Stimulated activated naive CD4-positive, alpha-beta T cell (primary cell): ENCODE measurements at places on chromosomes 12 and 14.

GRCh38 chr12:75390156-75390898 lies 562 bp upstream of the GLIPR1L2 start:
- DNase-seq: no peak

DNA sequence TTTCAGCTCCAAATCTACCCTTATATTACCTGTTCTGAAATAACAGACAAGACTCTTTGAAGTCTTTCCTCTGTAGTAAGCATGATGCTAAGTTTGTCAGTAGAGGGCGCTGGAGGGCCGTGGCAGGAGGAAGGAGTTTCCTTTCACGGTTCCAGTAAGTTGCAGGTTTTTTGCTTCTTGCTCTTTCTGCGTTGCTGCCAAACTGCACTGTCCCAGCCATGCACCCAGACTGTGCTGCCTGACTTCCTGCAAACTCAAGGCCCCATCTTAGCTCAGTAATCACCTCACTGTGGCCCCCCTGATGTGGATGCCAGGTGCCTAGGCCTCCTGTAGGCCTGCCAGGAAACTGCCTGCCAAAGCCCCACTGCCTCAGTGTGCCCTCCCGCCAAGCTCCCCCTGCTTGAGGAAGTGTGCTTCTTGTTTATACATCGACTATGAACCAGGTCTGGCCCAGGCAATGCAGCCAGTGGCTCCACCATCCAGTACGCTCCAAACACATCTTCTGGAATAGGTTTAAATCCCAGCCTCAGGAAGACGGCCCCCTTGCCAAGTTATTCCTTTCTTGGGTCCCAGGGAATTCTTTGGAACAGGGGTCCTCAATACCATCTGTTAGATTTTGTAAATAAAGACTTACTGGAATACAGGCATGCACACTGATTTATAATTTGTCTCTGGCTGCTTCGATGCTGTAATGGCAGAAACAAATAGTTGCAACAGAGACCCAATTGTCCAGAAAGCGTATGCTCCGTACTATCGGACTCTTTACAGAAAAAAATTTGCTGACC lies 193.7 kb upstream of the LRIG3 start:
- no peak for DNase-seq

DNA sequence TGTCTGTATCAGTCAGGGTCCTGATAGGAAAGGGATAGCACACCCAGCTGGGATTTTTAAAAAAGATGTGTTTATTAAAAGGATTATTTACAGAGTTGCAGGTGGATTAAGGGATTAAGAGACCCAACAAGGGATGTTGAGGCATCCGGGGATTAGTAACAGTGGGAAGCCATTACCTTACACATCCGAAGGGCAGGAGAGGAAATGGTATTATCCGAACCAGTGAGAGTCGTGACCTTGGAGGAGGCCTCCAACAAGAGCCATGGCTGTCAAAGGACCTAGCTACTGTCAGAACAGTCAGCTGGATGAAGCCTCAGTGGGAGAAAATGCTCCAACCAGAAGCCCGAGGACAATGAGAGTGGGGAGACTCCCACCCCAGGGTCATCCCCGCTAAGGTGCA lies 146.3 kb upstream of the KRAS start:
- DNase-seq: no peak

- no peak for DNase-seq
These were observed 42.1 kb downstream of the IGF1 start for GRCh38 chr12:102438047-102438826.

DNA sequence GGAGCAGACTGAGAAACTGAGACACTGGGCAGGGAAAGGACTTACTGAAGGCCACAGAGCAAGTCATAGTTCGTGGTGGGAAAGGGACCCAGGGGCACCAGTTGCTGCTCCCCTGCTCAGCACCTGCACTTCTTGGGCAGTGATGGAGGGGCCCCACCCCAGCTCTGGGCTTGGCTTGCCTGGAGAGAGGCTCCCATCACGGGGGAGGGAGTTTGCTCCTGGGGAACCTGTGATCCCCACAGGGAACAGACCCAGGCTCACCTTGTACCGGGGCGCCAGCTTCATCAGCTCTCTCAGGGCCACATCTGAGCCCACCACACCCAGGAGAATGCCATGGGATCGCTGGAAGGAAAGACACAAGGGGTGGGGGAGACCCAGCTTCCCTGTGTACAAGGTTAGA lies 39.8 kb downstream of the CACNA2D4 start:
- DNase-seq: no peak

- no peak for DNase-seq
These were observed 145.8 kb downstream of the KIF26A start for GRCh38 chr14:104284107-104284592.

DNA sequence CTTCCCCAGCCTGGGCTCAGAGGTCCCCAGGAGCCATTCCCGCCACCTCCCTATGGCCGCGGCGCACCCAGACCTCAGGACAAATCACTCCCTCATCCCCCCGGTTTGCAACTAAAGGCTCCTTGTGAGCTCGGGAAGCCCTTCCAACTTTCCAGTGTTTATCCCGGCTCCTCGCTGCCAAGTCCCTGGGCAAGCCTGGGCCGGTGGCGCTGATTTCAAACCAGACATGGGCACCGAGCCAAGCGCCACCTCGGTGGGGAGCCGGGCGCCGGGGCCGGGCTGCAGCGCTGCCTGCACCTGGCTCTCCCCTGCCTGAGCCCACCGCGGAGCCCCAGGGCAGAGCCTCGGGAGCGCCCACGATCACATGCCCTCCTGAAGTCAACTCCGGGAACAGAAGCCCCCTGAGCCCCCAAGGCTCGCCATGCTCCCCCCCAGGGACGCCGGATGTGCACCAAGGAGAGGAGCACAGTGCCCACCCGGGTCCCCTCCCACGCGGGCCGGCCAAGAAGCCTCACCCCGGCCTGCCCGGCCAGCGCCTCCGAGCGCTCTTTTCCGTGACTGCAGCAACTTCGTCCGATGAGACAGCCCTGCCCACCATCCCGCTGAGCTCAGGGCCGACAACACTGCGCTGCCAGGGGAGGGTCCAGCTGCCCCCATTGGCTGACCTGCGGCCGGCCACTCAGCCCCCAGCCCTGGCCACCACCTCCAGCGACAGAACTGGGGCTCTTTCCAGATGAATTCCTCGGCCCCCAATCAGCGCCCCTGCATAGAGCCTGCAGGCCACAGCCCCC lies 50.0 kb downstream of the NCOR2 start:
- no peak for DNase-seq

DNA sequence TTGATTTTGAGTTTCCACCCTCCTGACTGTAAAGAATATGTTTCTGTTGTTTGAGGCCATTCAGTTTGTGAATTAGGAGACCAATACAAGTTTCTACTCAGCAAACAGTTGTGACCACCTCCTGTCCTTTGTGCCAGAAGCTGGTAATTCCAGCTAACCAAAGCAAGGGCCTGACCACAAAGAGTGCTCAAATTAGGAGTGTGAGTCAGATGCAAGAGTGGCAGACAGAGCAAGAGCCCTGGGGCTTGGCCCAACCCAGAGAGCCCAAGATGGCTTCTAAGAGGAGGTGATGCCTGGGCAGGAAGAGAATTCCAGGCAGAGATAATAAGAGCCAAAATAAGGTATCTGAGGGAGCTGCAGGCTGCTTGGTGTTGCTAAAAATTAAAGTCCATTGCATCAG lies 77.7 kb upstream of the C14orf132 start:
- DNase-seq: no peak

GRCh38 chr14:46985529-46986380 lies 334.2 kb upstream of the RPL10L start:
- no peak for DNase-seq

DNA sequence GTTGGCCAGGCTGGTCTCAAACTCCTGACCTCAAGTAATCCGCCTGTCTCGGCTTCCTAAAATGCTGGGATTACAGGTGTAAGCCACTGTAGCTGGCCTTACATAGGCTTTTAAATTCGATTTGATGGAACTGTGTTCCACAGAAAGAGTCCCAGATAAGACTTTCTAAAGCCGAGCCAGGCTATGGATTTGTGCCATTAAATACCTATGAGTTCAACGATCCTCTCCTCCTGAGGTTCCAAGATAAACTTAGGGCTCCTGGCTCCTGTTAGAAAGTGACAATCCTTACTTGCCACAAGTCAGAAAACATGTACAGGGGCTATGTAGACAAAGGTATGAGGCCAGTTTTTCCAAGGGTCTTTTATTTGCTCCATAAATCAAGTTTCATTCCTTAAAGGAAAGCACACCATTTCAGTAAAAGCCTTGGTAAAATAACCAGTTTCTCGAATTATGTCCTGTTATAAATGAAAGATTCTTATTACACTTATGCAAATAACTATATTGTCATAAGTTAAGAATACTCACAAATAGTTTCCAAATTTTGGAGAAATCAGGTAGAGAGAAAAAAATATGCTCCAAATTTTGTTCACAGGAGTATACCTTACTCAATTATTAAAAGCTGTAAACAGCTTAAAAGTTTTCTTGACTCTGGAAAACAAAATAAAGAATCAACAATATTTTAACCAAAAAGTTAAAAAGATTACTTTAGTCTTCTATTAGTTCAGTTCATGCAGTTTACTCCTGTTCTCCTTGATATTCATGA lies 36.1 kb upstream of the LRRK2 start:
- DNase-seq: no peak

DNA sequence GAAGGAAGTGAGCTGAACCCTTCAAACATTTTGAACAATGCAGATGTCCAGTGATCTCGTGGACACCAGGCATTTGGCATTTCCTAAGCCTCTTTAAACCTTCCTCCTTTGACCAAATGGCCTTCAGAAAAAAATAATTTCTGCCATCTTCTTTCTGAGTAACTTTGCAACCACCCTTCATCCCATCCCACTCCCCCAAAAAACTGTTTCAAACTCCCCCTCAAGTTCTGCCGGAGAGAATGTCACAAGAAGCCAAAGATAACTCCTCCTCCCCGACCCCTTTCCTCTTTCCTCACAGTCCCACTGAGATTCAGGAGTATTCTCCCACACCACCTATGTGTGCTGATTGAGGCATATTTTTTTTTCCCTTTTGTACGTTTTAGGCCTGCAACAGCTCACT lies 1.7 kb downstream of the KSR2 start:
- DNase-seq: no peak

GRCh38 chr12:127282786-127283565 lies 984.0 kb upstream of the TMEM132C start:
- no peak for DNase-seq

DNA sequence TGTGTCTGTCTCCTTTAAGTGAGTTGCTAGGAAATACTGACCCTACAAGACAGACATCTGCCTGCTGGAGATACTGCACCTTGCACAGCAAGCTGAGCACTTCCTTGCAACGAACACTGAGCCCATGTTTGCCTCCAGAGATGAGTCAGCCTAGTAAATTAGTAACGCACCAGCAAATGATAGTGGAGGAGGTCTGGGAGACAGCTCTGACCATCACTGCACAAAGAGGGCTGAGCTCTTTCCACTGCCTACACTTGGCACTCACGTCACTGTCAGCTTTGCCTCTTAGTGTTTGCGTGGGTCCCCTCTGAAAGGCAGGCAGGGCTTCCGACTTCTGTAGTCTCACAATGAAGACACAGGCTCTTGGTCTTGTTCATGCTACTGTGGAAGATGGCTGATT lies 109.0 kb downstream of the APAF1 start:
- no peak for DNase-seq

GRCh38 chr14:83044001-83044400 lies 1510.3 kb upstream of the SEL1L start:
- DNase-seq: no peak

DNA sequence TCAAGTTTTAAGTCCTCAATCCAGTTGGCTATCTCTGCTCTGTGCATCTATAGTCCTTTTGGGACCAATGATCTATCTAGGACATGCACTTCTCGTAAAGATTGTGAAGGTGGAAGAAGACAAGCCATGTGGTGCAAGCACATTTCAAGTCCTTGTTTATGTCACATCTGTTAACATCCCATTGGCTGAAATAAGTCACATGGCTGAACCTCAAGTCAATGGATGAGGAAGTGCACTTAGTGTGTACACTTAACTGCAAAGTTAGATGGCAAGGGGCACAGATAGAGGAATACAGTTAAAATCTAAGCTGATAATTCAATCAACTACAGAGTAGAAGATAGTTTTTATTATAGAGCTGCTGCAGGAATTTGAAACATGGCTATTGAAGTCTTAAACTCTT lies 362.8 kb upstream of the TBX3 start:
- no peak for DNase-seq

- DNase-seq: no peak
These were observed 20.4 kb upstream of the SMOC1 start for GRCh38 chr14:69858801-69859200.

GRCh38 chr14:45144658-45145057 lies 8.9 kb downstream of the FANCM start:
- DNase-seq: no peak

GRCh38 chr12:104000807-104001434 lies 35.2 kb downstream of the TDG start:
- DNase-seq: no peak

- DNase-seq: no peak
These were observed 2.1 kb downstream of the CATSPERB start for GRCh38 chr14:91729756-91730155.

DNA sequence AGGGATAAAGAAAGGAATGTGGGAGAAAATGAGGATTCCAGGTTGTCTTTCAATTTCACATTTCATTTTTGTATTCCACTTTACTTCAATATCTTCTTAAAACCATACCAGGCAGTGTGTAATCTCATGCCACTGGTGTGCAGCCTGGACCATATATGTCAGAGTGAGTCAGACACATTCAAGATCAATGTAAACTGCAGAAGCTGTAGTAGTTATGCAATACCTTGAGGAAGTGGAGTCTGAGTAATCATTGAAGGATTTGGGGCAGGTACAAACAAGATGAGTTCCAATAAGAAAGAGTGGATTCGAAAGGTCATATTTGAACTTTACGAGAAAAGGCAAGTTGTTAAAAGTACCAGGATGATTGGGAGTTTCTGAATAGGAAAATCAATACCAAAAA lies 14.1 kb downstream of the PLCZ1 start:
- no peak for DNase-seq

- DNase-seq: no peak
These were observed 102.0 kb downstream of the MGST1 start for GRCh38 chr12:16449459-16449858.

DNA sequence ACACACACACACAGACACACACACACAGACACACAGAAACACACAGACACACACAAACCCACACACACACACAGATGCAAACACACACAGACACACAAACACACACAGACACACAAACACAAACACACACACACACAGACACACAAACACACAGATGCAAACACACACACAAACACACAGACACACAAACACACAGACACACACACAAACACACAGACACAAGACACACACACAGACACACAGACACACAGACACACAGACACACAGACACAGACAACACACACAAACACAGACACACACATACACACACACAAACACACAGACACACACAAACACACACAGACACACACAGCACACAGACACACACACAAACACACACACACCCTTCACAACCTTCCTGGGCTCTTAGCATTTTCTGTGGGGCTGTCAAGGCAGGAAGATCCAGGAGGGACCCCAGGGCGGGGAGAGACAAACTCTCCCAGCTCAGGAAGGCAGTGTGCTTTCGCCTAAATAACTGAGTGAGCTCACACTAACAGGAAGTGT lies 24.2 kb upstream of the INF2 start:
- DNase-seq: no peak

GRCh38 chr12:17335487-17335886 lies 729.5 kb upstream of the LMO3 start:
- DNase-seq: no peak

- DNase-seq: no peak
These were observed 36.1 kb upstream of the EVL start for GRCh38 chr14:100028990-100029677.

- no peak for DNase-seq
These were observed 18.8 kb upstream of the RCOR1 start for GRCh38 chr14:102573591-102574046.
